Foreskin keratinocyte (primary cell): ENCODE measurements at places on chromosomes 4 and X.

DNA sequence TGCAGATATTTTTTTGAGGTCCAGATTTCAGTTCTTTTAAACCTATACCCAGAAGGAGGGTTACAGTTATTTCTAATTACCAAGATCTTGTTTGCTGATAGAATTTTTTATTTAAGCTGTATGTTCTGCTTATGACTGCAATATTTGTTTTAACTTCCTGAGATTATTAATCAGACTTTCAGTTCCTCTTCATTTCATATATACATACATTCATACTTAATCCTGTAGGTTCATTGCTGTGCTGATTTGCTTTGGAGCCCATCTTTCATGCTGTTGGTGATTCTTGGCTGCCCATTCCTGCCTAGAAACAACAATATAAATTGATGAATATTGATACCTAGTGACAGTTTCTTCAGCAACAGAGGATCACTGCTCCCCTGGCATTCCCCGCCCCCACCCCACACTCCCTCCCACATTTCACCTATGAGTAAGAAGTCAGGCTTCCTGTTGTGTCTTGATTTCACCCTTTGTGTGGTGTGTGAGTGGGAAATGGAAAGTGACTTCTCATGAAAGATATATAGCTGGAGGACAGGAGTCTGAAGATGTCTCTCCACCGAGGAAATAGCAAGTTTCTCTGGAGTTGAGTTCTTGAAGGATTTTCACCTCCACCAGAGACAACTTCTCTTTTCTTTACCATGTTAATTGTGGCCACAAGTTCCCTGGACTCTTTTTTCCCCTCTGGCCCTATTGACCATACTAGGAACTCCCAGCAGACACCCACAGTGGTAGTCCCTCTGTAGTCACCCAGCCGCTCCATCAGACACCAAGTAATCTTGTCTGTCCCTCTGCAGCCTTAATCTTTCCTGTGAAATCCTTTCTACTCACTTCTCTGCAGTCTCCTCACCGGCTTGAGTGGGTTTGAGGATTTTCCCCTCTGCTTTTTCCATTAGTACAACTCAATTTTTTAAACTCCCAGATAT is 118.4 kb downstream of the ASB9 start:
- DNase-seq = peak; percentile 35

DNA sequence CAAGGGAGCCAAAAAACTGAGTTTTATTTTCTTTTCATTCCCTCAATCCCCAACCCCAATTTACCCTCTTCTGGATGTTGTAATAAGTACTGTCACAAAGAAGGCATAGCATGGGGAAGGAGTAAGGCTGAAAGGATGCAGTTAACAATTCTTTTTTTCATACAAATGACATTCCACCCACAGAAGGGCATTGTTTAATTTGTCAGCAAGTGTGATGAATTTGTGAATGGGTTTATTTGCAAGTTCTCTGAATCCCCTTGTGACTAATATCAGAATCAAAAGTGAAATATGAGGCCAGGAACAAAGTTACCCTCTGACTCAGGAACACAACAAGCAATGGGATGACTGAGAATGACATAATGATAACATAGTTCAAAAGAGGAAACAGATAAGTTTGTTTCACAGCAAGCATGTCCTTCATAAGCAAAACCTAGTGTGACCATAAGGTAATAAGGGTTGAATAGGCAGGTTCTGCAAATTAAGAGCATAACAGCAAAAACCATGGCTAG is 2.1 kb downstream of the GEMIN8 start:
- DNase-seq = peak; percentile 76

- peak; percentile 91 for DNase-seq
These were observed 20.9 kb downstream of the MAPK10 start for GRCh38 chr4:86338989-86339388.

- no peak for DNase-seq
These were observed 53.6 kb downstream of the KLHL13 start for GRCh38 chrX:118062817-118063615.

DNA sequence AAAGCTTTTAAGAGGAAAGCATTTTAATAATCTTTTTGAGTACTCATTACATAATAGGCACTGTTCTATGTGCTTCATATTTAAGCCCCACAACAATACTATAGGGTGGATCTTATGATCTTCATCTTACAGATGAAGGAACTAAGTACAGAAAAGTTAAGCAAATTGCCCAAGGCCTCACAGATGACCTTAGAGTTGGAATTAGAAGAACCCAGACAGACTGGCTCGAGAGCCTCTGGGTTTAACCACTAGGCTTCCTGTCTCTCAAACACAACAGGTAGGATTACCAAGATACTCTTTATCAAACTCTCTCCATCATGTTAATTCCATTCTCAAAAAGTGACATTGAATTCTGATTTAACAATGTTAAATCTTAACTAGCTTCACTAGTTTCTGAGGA is 23.8 kb downstream of the TRPC5 start:
- DNase-seq = no peak

- peak; percentile 81 for DNase-seq
These were observed 128.7 kb downstream of the MSL3 start for GRCh38 chrX:11886745-11887144.

DNA sequence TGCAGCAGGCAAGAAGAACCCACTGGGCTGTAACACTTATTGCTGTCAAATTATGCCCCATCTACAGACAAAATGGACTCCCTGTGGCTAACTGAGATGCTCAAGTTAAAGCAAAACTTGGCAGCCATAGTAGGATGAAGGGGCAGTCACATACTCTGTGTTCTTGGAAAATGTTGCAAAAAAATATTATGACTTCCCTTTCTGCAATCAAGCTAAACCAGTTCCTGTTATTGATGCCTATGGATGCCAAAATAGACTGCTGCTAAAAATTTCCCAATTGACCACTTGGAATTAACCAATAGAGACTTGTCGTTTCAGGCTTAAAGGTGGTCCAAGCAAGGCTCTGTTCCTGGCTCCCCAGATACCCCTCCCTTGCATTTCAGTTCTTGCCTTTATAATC is 49.5 kb downstream of the IQCM start:
- no peak for DNase-seq

DNA sequence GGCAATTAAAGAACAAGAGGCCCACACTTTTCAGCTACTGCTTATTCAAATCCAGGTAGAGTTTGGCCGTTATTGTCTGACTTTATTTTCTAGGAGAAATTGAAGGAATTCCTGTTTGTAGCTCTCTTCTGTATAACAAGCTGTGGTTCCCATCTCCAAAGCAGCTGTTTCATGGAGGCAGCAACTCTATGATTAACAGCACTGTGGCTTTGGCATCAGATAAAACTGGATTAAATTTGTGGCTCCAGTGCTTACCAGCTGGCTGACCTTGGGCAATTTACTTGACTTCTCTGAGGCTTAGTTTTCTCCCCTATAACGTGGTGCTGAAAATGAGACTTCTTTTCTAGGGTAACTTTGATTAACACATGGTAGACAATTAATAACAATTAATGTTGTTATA is 28.1 kb downstream of the SLC30A9 start:
- no peak for DNase-seq

DNA sequence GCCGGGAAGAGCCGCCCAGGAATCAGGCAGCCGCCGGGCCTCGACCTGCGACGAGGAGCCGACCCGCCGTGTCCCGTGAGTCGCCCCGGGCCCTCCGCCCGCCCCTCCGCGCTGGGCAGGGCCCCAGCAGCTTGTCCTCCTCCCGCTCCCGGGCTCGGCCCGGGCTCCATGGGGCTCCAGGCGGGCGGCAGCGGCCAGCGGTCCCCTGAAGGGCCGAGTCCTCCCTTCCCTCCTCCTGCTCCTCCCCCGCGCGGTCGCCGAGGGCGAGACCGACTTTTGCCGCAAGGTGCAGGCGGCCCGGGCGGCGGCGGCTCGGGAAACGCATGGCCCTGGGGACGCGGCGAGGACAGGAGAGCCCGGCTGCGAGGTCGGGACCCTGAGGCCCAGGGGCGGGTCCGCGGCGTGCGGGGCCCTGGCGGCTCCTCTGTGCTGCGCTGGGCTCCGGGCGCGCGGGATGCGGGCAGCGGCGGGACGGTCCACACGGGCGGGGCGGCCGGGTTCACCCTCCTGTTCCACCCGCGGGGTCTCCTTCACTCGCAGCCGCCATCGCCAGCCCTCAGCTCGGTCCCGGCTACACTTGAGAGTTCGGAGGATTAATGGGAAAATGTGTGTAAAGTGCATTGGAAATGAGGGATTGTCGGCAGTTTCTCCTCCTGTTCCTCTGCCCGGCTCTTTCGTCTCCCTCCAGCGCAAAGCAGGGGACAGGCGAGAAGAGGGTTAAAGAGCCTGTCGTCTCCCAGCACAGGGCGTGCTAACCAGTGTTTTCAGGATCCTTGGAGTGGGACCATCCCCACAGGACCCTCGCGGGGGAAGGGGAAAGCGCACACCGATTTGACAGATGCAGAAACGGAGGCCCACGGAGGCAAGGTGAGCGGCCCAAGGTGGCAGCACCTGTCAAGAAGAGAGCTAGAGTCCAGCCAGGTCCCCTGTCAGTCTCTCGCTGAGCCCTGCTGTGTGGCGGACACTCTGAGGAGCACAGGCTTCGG is 16.6 kb upstream of the ZNF718 start:
- no peak for DNase-seq

- DNase-seq = no peak
These were observed 92.0 kb upstream of the EMCN start for GRCh38 chr4:100609810-100610209.

- DNase-seq = peak; percentile 58
These were observed 504.3 kb upstream of the ZFP42 start for GRCh38 chr4:187491286-187491685.

DNA sequence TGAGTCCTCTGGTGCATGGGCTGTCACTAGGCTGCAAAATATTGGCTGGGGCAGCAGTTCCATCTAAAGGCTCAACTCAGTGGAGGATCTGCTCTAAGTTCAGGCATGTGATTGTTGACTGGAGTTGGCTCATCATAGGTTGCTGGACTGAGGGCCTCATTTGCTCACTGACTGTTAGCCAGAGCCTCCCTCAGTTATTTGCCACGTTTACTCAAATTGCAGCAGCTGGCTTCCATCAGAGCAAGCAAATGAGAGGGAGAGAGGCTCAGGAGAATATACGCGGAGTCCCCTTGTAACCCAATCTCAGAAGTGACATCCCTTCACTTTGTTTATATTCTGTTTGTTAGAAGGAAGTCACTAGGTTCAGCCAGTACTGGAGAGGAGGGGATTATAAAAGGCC is 54.1 kb downstream of the BMP3 start:
- no peak for DNase-seq

DNA sequence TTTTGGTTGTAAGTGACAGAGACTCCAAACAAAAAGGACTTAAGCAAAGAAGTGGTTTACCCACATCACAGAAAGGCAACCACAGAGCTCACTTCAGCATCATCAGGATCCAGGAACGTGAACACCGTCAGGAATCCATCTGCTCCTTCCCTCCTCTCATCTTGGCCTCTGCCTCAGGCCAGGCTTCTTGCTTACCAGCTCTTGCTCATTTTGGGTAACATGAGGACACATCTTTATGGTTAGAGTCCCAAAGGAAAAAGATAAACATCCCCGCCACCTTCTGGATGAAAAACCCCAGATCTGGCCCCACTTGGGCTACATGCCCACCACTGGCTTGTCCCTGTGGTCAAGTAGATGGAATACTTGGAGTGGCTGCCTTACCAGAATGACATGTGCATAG is 176.8 kb upstream of the RPL34 start:
- DNase-seq = no peak

- no peak for DNase-seq
These were observed 138.0 kb upstream of the FGF13 start for GRCh38 chrX:138849521-138849920.

GRCh38 chr4:95018785-95019184 is 261.0 kb downstream of the BMPR1B start:
- no peak for DNase-seq

GRCh38 chr4:16457944-16458343 is 231.7 kb upstream of the TAPT1 start:
- peak; percentile 50 for DNase-seq

- DNase-seq = peak; percentile 54
These were observed 48.9 kb upstream of the AADAT start for GRCh38 chr4:170138580-170139194.

GRCh38 chr4:75995727-75996126 is 5.0 kb upstream of the SDAD1 start:
- no peak for DNase-seq

DNA sequence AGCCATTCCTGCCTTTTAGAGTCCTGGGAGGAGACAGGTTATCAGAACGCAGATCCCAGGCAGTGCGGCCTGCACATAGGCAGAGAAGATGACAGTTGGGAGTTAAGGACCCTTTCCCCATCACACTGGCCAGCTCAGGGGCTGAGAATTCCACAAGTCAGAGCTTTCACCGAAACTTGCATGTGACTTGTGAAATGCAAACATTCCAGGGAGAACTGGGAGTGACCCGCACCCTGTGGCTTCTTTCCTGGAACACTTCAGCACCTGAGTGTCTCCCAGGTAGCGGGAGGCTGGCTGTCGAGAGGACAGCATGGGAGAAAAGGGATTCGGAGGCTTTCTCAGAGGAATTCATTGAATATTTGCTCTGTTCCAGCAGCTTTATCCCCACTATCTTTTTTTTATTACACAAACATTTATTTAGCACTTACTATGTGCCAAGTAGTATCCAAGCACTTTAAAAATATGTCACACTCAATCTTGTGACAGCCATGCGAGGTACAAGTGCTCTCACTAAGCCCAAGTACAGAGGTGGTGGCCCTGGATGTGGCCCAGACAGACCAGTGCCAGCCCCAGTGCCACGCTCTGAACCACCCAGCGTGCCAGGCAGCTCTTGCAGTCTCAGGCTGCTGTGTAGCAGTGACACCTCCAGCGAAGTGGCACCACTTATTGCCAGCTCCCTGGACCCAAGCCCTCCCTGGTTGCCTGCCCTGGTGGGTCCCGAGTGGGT is 100.5 kb downstream of the PHKA2 start:
- DNase-seq = no peak

- DNase-seq = no peak
These were observed 923.2 kb downstream of the RPA4 start for GRCh38 chrX:97806946-97807345.

DNA sequence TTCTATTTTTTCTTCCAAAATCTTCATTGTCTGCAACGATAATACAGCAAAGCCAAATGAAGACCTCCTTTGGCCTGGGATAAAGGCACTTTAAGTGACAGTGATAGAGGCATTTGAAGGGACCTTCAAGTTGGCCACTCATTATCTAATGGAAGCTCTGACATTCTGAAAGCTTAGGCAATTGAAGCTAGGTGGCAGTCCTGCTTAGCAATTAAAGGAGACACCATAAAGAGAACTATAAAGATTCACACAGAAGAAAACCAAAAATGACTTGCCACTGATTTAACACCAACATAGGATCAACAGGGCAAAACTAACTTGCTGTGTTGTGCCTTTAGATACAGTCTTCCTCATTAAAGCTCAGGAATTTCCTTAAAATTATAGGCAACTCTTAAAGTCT is 103.3 kb upstream of the TSPAN7 start:
- peak; percentile 1 for DNase-seq
